ENCODE measurements at places on chromosomes 1 and 21.

DNA sequence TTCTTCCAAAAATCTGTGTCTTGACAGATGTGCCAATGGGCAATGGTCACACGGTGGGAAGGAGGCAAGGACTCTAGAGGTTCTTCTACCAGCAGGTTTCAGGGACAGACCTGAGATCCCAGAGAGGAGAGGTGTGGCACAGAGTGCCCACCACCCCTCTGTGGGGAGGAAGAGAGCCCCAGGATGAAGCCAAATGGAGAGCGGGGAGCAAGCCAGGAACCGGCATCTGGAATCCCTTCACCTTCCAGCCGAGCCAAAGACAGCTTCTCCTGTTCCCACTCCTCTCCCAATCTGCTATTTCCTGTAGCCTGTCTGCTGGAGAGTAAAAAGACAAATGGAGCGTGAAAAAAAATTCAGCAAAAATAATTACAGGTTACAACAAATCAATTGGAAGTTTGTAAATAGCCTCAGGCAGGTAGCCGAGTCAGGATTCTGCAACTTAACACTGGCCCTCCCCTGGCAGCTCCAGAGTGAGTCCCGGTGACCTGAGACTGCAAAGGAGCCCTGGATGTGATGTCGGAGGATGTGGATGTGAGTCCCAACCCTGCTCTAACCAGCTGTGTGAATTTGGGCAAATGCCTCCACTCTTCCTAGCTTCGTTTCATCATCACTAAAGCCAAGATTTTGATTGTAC, 45.4 kb upstream of the LRRN2 start:
- DNase-seq = no peak

DNA sequence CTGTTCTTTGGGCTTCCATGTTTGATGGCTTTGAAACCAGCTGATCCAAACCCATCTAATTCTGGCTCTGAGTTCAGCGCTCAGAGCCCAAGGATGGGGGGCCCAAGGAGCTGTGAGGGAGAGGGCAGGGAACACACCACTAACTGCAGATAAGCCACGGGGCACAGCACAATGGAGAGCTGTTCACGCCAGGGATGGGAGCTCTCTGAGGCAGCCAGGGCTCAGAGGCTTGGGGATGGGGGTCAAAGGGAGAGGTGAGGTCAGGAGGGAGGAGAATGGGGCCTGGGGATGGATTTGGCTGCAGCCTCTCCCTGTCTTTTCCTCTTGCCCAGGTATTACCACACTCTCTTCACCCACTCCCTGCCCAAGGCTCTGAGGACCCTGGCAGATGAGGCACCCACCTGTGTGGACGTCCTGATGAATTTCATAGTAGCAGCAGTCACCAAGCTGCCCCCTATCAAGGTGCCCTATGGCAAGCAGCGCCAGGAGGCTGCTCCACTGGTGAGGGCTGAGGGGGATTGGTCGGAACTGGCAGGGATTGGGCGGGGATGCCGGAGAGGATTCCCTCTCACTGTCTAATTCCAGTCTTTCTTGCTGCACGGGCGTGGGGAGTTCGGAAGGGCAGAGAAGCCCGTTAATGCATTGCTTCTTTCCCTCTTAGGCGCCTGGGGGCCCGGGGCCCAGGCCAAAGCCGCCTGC, 11.3 kb downstream of the SLC30A2 start:
- DNase-seq = no peak

DNA sequence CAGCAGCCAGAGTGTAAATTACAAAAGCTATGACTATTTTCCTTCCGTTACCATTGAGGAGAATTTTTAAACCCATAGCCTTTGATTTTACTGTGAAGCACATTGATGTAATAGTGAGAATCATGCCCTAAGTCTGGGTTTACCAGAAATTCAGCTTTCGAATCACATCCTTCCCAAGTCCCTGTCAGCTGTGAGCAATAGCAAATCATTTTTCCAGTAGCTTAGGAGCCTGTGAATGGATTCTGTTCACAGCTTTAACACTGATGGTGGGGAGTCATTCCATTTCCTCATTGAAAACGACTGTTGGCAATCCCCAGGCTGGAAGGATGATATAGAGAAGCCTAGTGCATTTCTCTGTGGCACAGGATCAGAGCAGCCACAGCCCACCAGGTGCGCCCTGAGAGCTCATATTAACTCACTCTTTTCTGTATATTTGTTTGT, 82.2 kb upstream of the C1orf105 start:
- no peak for DNase-seq

GRCh38 chr1:104467590-104467989, 717.9 kb downstream of the AMY1C start:
- no peak for DNase-seq

DNA sequence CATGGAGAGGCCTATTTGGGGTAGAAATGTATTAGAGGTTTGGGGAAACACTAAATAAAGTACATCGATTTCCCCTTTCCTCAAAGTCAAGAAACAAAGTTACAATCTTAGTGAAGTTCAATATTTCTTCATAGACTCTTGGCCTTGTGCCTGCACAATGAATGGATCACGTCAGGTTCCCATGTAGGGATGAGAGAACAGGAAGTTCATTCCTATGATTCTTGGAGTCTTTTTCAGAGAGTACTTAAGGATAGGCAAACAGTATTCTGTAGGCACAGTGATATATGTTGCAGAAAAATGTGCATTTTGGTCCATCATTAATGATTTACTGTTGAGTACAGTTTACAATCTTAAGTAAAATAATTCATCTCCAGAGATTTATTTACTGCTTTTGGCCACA, 275.5 kb downstream of the RGS7 start:
- peak; percentile 5 for DNase-seq

DNA sequence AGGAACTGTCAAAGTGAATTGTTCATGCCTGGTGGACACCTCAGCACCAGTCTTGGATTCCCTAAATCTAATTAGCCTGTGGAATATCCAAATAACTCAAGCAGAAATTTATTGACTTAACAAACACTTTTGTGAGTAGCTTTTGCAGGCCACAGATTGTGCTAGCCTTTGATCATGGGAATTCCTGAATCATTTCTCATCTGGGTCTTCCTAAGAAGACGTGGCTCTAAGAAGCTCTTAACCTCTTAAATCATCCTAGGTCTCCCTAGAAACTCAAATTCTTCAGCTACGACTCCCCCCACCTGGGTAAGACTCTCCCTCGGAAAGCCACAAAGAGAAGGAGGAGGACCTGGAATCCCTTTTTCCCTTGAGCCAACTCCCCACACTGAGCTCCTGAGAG, 53.8 kb upstream of the PSEN2 start:
- DNase-seq = peak; percentile 61

DNA sequence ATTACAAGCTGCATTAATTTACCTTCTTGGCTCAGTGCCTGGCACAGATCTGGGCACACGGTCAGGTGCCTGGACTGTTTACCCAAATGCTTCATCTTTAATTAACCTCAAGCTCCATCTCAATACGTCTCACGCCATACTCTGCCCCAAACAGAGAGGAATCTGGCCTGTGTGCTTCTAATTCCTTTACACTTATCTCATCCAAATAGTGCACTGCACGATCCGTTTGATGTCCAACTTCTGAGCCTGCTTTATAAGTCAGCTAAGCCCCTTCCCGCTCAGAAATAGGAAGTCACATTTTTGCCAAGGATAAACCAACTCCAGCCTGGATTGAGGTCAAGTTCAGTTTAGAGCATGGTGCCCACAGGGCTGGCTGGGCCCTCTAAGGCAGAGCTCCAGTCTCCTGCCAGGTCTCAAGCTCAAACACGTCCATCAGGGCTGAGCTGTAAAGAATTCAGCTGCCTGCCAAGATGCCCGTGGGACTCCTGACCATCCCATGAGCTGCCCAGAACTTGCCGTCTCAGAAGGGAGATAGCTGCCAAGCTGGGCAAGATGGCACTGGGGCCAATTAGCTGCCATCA, 233.5 kb downstream of the TRABD2B start:
- DNase-seq = no peak

GRCh38 chr1:153393926-153394325, 3.1 kb upstream of the S100A8 start:
- no peak for DNase-seq

DNA sequence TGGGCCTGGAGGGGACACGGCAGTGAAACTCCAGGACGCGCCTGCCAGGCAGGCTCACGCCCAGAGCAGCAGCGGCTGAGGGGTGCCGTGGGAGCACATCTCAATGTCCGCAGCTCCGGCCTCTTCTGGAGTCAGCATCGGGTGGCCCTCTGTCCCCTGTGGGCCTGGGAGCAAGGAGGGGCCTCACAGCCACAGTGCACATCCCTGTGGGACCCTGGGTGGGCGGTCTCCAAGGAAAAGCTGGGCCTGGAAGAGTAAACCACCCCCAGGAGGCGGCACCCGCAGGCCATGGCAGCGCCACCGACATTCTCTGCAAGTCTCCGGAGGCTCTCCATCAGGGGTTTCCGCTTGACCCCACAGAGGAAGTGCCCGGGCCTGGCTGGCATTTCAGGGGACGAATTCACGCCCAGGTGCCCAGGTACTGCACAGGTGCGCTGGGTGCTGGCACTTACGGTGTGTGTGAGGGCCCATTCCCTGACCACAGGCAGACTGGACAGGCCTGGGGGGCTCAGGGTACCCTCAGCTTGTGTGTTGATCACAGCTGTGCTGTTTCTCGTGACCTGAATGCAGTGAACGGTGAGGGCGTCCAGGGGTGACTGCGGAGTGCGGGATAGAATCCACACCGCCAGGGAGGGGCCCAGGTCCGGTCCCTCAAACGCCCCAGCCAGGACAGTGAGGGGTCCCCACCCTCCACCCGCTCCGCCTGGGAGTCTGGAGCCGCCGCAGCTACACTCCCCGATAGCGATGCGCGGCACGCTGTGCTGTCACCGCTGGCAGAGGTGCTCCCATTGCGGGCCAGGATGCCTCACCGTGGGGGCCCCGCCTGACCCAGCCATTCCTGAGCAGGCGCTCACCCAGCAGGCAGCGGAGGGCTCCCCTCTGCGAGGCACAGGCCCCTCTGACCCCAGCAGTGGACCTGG, 16.6 kb upstream of the RNF223 start:
- no peak for DNase-seq

DNA sequence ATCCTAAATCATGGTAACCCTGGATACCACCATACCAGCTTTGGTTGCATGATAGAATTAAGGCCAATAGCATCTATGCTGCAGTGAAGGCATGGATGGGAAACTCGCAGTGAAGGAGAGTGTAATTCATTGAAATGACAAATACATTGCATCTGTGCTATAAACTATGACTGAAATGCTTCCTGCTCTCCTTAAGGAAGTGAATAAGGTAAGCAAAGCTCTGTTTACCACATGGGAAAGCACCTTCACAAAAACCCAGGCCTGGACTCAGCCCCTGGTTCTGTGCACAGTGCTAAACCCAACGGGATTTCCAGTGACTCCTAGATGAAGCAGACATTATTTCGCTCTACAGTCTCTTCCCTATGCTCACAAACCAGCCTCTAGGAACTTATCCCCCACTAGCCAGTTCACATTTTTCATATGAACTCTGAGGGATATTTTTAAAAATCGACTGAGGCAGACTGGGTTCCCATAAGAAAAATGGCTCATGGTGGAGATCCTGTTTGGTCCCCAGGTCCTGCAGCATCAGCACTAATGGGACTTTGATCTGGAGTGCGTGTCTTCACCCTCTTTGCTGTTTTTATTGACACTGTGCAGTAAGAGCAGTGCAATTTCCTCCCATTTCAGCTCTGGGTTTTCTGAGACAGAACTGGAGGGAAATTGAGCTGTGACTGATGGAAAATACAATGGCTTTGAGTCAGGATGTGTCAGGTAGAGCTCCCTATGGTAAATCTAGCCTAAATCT, 362.7 kb downstream of the SIPA1L2 start:
- no peak for DNase-seq

DNA sequence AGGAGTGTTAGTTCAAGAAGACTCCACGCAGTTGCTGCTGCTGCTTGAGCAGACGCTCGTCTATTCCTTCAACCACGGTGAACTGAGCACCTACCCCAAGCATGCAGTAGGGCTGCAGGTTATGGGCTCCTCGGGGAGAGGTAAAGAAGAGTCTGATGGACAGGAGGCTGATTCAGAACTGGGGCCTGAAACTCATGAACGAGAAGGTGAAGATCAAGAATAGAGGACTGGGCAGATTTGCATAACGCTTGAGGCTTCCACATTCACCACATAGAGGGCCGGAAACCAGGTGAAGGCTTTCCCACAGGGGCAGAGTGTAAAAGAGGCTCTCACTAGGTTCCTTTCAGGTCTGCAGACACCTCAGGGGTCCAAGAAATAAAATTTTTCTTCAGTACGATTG, 9.1 kb downstream of the ABCA4 start:
- DNase-seq = no peak

- DNase-seq = no peak
These were observed 95.8 kb downstream of the KCNN3 start for GRCh38 chr1:154774175-154774855.

GRCh38 chr1:76465030-76465429, 390.5 kb downstream of the ST6GALNAC3 start:
- no peak for DNase-seq
